Left lung (tissue), 14 donors: ENCODE measurements at places on chromosomes 1 and 21. TPM values are rescaled to one million over a fixed set of nuclear protein-coding genes. Genes with fewer than 3 reads are reported as not detected.

GRCh38 chr1:98325646-98326440 is 335.7 kb upstream of the SNX7 start:
- no peak for DNase-seq

GRCh38 chr1:2412773-2413494 is 570 bp upstream of the PEX10 start:
- no peak for DNase-seq

DNA sequence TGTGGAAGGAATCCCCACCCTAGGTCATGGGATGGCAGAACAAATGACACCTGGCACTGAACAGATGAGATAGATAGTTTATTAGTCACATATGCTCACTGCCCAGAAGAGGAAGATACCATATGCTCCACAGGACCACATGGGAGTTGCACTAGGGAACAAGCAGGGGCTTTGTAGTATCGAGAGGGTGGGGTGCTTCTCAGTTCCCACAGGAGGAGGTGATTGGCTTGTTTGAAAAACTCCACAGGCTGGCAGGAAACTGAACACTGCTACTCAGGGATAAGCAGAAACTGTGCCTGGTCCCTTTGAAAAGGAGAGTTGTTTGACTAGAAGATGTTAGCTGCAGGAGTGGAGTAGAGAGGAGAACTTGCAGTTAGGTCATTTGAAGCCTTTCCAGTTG is 31.9 kb upstream of the RXRG start:
- DNase-seq: no peak

- no peak for DNase-seq
Measured at GRCh38 chr1:9050803-9051202, 18.6 kb downstream of the SLC2A5 start.

- no peak for DNase-seq
Measured at GRCh38 chr1:161133220-161133740, 813 bp upstream of the DEDD start.

- no peak for DNase-seq
Measured at GRCh38 chr1:243742819-243743218, 107.2 kb downstream of the AKT3 start.

The ZNF695 gene
- polyA plus RNA-seq: 2.2 TPM

The FAAH gene
- 16.3 TPM for polyA plus RNA-seq

- DNase-seq: no peak
Measured at GRCh38 chr21:18608226-18608625, 204.6 kb upstream of the TMPRSS15 start.

The ASCL5 gene
- 0.73 TPM for polyA plus RNA-seq

- DNase-seq: no peak
Measured at GRCh38 chr1:97739596-97740103, 181.2 kb downstream of the DPYD start.

- DNase-seq: no peak
Measured at GRCh38 chr1:52037402-52037814, 3.8 kb upstream of the KTI12 start.

DNA sequence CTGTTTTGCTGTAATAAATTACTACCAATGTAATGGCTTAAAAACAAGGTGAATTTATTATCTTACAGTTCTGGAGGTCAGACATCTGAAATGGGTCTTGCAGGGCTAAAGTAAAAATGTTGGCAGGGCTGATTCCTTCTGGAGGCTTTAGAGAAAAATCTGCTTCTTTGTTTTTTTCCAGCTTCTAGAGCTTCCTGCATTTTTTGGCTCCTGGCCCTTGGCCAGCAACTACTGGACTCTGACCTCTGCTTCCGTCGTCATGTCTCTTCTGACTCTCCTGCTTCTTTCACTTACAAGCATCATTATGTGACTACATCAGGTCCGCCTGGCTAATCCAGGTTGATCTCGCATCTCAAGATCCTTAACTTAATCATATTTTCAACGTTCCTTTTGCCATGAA is 350.9 kb downstream of the S1PR1 start:
- no peak for DNase-seq

- DNase-seq: no peak
Measured at GRCh38 chr1:223700942-223701637, 11.2 kb upstream of the CAPN2 start.

The SELENON gene
- polyA plus RNA-seq: 102 TPM

DNA sequence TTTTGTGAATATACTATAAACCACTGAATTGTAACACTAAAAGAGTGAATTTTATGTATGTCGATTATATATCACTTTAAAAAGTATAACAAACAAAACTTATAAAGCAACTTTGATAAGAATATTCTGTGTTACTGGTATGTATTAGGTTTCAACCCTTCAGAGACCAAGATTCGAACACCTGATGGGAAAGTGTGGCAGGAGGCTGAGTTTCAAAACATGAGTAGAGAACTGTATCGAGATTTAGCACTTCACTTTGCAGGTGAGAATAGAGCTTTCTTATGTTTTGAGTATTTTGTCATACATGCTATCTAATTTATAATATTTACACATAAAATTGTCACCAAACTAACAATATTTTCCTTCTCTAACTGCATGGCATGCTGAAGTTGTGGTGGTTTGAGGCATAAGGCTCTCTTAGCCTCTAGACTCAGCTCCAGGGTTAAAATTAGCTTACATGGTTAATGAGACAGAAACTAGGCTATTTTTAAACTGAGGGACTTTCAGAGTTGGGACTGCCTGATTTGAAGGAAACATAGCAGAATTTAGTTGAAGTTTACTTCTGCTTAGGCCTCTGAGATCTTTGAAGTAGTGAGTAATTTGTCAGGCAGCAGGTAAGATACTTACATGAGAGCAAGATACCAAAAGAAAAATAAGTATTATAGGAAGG is 48.6 kb downstream of the CEP350 start:
- DNase-seq: no peak

DNA sequence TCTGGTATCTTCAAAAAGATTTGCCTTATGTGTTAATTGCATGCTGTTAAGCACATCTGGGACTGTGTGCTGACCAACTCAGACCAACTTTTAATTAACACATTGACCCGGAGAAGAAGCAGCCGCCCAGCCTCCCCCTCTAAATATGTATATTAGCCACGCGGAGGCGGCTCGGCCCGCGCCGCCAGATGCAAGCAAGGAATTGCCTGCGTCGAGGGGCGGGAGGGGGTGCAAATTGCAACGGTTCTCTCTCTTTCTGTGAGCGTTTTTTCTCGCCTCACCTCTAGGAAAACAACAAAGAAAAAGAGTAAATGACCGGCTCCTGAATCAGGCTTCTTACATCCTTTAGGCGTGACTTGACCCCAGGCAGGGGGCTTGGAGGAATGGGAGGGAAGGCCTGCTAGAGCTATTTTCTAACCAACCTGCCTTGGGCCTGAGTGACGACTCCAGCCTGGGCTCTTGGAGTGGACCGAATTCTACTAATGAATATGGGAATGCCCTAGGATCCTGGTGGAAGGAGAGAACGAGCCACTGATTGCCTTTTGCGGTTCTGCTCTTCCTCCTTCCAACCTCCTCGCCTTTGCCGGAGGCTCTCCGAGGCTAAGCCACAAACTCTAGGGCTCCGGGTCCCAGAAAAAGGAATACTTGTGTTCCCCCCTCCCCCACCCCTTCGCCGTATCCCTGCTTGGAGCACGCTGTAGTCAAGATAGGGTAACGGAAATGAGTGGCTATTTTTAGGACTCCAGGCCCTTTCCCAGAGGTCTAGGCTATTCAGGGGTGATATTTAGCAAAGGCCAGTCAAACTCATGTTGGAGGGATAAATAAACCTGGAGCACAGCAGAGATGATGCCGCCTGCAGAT is 417.0 kb upstream of the ESRRG start:
- no peak for DNase-seq

GRCh38 chr1:55047611-55048010 is 8.3 kb downstream of the PCSK9 start:
- no peak for DNase-seq

GRCh38 chr21:45347712-45348499 is 57.1 kb upstream of the COL18A1 start:
- DNase-seq: no peak

- no peak for DNase-seq
Measured at GRCh38 chr21:25572861-25573310, 34.4 kb downstream of the MRPL39 start.

GRCh38 chr1:32220746-32221580 is 1.2 kb downstream of the TMEM234 start:
- DNase-seq: no peak

DNA sequence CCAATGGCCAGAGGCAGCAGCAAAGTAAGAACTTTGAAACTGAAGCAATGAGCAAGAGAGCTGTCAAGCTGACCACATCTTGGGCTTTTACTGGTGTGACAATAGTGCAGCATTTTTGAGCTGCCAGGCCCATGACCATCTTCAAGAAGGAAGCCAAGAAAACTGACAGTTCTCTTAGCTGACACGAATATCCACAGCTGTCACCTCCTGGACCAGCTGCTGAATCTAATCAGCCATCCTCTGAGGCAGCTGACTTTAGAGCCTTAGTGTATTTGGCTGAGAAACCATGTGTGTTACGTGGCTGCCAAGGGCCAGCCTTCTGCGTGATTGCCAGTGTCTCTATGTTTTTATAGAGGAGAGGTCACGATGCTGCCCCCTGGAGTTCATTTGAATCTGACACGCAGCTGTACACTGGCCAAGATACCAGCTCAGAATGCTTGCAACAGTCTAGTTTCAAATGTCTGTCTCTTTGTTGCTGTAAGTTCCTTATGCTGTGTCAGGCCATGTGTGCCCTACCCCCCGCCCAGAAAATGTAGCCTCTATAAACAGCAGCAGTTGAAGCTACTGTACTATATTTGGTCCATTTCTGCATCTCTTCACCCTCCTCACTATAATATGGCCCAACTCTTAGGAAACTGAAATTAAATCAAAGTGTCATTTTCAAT is 39.7 kb downstream of the PALMD start:
- no peak for DNase-seq

The SLAMF8 gene
- 1.1 TPM for polyA plus RNA-seq

DNA sequence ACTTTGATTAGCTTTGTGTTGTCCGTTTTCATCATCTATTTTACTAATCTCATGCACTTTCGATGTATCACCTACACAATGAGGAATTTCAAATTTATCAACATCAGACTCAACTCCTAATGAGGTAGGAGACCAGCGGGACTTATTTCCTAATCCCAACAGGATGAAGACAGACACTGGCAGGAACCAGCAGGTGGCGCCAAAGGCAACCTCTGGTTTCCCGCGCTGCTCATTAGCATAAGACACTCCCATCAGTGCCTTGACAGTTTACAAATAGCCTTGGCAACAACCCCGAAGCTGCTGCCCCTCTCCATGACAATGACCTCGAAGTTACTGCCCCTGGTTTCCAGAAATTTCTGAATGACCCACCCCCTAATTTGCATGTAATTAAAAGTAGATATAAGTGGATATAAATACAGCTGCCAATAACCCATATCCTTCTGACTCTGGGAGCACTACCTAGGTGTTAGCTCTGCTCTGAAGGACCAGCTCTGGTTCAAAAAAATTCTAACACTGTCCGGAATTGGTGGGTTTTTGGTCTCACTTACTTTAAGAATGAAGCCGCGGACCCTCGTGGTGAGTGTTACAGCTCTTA is 974.8 kb downstream of the ADGRL2 start:
- DNase-seq: no peak

The C1orf53 gene
- 3.2 TPM for polyA plus RNA-seq

The PADI4 gene
- 0.77 TPM for polyA plus RNA-seq

The CFHR5 gene
- polyA plus RNA-seq: not detected

The SLC22A15 gene
- 4.7 TPM for polyA plus RNA-seq
